ENCODE measurements at places on chromosomes 2 and 18.
A peak's percentile ranks its signal among the peaks of the same experiment; 100 is the strongest.

DNA sequence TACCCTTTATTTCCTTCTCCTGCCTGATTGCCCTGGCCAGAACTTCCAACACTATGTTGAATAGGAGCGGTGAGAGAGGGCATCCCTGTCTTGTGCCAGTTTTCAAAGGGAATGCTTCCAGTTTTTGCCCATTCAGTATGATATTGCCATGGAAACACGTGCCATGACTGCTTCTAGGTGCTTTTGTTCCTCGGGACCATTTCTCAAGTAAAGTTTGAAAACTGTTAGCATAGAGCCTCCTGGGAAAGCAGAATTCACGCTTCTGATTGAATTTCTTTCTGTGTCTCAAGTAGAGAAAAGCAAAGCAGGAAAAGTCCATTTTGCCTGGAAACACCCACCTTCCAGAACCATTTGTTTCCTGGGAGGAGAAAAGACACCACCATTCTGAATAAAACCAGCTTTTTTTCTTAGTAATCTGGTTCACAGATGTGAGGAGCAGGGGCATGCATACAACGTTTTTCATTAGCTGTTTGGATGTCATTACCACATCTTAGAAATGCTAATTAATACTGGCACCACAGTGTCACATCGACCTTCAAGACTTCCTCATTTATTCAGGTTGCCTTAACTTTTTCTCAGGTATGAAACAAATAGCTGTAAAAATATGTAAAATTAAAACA, 39.0 kb upstream of the ZBTB14 start:
- DNase-seq, result no peak

DNA sequence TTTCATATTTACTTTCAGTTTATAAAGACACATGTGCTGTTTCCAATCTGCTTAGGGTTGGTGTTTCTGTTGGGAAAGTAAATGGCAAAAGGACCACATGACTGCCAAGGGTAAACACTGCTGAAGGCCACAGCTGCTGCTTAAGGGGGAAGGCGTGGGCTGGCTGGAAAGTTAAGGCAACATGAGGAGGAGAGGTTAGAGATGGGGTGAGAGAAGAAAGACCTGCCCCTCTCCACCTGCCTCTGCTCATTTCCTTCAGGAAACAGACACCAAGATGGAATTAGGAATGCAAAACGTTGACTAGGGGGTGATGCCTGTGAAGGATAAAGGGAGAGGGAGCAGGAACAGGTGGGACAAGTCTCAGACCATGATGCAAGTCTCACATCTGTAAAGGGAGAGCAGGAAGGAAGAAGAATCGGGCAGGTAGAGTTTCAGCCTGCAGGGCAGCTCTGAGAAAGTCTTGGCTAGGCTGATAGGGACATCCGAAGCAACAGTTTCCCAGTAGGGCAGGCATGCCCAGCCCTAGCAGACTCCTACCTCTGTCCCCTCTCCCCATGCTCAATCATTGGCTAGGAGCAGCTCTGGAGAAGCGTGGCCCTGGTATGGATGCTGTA, 86.0 kb downstream of the CDC42EP3 start:
- DNase-seq, result no peak

DNA sequence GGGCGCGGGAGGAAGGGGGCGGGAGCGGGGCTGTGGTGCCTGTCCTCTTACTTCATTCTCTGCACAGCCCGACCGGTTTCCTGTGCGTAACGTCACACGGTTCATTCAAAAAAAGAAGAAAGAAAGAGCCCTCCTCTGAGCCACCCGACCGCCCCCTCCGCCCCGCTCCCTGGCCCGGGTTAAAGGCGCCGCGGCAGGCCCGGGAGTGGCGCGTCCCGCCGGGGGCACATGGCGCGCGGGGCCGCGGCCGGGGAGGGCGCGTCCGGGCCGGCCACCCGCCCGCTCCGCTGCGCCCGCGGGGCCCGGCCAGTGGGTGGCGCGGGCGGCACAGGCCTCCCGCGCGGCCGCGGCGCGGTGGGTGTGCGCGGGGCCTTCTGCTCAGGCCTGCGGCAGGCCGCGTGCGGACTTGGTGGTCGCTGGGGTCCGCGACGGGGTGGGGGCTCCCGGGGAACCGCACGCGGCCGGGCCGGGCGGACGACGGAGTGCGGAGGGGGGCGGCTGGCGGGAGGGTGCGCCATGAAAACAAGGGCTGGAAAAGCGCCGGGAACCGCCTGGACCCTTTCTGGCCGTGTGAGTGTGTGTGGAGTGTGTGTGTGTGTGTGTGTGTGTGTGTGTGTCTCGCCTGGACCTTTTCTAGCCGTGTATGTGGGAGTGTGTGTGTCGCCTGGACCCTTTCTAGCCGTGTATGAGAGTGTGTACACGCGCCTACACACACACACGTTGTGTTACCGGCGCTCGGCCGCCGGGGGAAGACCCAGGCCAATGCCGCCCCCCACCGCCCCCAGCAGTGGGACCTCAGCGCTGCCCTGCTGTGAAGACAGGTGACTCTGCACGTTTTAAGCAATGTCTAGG, 780 bp upstream of the BCL2 start:
- DNase-seq, result peak; percentile 89

DNA sequence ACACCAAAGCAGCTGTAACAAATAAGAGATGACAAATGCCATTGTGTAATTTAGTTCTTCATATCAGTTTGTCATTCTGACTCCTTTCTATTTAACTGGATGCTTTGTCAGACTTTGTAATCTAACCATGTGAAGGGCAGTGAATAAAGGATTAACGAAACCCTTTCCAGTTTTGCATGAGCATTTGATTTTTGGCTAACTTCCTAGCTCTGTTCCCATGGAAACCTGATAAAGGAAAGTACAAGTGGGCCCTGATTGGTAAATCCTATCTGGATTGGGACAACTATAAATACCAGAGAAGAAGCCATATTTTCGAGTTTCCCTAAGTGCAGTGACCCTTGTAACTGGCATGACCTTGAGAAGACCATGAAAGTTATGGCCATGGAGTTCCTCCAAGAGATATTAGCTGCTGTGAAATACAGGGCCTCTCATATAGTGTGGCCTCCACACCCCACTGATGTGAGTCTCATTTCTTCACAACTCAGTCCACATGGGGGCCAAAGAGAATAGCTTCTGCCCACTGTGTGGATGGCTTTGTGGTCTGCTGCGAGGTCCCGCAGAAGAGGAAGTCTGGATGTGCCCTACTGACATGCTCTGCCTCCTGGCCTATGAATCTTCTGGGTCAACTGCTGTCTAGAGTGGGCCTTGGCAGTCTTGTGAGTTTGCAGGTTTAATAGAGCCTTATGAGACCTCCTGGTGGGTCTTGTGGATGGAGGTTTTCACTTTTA, 38.2 kb upstream of the CYP1B1 start:
- DNase-seq, result no peak

GRCh38 chr2:189654641-189655040, 6.6 kb upstream of the ASNSD1 start:
- no peak for DNase-seq

- no peak for DNase-seq
Measured at GRCh38 chr2:4219101-4219500, 515.7 kb downstream of the DCDC2C start.

DNA sequence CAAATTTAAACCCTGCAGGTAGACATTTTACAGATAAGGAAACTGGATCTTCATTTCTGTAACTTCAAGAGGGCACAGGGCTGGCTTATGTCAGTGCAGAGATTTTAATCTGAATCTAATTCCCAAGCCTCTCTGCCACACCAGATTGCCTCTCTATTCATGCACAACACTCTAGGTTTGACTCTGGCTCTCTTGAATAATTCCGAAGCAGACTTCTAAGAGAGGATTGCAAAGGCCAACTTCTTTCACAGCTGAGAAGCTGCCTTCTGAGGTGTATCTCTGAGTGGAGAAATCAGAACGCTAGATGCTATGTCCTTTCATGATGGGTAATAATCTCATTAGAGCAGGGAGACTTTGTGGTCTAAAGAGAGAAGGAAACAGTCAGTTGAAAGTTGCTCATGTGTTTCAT, 20.1 kb upstream of the MGAT5 start:
- DNase-seq, result no peak

- no peak for DNase-seq
Measured at GRCh38 chr2:19806131-19806530, 95.7 kb downstream of the TTC32 start.

DNA sequence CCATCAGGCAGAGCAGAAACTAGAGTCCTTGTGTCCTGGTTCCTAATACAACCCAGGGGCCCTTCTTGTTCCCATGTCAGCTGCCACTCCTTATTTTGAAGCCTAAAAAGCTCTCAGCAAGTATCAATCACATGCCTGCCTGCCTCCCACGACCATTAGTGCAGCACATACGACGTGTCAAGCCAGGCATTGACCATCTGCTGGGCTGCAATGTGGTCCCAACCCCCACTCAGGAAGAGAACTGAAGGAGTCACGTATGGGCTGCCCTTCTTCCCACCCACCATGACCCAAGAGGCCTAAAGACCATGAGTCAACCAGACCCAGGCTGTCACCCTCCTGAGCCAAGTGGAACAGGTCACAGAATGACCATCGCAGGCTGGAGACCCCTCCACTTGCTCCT, 98.8 kb downstream of the KLHL29 start:
- no peak for DNase-seq

GRCh38 chr2:177595126-177595845, 202.7 kb downstream of the AGPS start:
- DNase-seq, result no peak

DNA sequence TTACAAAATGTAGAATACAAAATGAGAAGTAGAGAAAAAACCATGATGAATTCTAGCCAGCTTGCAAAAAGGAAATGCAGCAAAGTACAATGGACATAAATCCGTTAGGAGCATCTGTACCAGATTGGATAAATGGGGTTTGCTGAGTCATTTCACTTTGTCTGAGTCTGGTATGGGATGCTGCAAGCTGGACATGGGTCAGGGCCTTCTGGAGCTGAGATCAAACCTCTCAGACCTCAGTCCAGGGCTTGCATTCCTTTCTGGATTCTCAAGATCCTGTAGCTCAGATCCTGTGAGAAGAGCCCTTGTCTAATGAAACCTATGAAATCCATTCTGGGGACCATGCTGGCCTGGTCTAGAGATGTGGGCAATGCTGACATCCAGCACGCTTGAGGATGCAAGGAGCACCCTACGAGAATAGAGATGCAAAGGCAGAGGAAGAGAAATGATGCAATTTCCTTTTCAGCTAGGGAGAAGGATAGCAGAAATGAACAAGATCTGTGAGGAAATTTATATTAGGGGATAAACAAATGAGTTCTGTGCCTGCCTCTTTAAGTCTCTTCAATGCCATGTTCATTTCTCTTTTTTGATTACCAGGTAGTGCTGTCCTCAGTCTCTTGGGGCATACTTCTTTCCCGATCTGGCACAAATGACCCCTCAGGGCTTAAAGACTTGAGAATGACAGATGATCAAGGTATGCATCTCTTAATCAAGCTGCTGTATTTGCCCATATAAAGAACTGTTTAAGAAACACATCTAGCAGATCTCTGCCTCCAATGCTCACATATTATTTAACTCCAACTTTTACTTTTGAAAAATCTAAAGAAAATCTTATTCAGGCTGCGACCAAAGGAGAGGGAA, 230.4 kb downstream of the MEIS1 start:
- peak; percentile 14 for DNase-seq

GRCh38 chr18:23134780-23135549, at the start of gene CABLES1:
Gene CABLES1, plus strand, starts transcription at chr18:23135485. Its CDS starts 278 bp downstream, at chr18:23135763.
- DNase-seq, result peak; percentile 45

DNA sequence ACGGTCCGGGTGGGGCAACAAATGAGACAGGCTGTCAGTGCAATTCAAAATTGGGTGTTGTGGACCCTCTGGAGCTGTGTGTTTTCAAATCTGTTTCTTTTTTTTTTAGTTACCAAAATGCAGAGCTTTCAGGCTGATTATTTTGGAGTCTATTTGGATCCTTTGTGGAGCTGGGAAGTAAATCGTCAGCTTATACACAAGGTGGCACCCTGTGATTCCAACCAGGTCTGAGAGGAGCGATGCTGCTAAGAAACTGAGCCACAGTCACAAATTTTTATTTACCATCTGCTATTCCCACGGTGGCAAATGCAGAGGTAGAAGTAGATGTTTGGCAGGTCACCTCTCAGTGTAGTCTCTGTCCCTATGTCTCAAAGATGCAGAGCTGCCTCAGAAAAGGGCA, 3.8 kb upstream of the EPC2 start:
- DNase-seq, result peak; percentile 11

DNA sequence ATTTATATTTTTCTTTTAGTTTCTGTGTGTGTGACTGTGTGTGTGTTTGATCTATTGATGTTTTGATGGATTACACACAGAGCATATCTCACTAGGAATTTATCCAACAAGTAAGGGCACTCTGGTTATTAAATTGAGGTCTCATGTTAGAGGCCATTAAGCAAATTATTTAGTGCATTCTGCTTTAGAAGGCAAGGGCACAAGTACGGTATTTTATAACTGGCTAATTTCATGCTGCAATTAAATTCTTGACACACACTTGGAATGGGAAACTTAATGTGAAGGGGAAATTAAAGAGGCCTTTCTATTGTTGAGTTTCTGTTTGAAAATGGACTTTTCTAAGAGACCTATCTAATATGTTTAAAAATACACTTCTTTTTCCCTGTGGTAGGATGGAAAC, 25.8 kb downstream of the NYAP2 start:
- no peak for DNase-seq

GRCh38 chr2:172613615-172614231, 57.8 kb downstream of the PDK1 start:
- DNase-seq, result no peak

DNA sequence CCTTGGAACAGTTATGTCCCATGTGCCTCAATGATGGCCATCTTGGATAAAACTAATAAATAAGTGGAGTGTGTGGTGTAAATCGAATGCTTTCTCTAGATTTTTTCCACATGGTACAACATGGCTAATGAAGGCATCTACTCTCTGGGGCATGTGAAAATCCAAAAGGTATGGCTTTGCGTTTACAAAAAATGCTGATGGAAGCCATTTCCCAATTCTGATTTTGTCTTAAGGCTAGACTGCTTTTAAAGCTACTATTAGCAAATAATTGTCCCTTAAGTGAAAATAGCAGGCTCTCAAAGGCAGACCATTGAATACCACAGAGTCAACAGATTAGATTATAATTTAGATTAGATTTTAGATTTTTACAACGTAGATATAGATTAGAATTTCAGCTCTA, 183.7 kb downstream of the LRRTM1 start:
- DNase-seq, result no peak

DNA sequence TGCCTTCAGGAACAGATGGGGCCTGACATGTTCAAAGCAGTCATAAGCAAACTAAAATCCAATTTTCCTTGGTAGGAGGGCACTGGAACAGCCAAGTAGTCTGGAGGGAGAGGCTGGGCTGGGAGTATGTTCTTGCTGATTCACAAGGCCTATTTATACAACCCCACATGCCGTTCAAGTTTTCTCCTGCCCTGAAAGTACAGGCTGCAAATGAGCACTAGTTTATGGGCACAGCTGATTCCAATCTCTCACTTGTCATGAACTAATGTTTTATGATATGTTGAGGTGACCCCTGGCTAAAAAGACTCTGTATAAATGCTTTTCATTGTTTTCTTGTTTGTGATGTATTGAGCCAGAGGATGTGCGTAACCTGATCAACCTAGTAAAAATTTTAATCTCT, 183.4 kb upstream of the SRD5A2 start:
- DNase-seq, result no peak

GRCh38 chr2:237665713-237666143, 38.3 kb downstream of the LRRFIP1 start:
- no peak for DNase-seq

DNA sequence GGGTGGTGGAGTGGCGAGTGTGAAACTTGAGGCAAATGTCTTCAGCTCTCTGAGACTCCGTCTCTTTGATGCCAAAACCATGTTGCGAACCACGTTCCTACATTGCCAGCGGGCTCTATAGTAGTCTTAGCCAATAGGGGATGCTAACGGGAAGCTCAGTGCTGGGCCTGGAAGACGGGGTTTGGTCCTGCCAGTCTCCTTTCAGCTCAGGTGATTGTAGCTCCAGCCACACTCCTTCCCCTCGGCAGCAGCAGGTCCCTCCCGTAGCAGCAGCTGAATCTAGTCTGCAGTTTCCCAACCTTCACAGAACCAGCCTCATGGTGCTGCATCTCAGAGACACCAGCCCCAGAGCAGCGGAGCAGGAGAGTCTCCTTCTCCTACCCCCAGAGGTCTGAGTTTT, 109.7 kb downstream of the TFCP2L1 start:
- DNase-seq, result no peak

Measured in fibroblast of skin of back (primary cell).